ENCODE measurements at places on chromosomes 2 and 18.

GRCh38 chr2:170408461-170409163 is 230.7 kb downstream of the MYO3B start:
- no peak for DNase-seq

- DNase-seq = no peak
Observed at GRCh38 chr18:62529597-62529996, 6.8 kb downstream of the ZCCHC2 start.

- DNase-seq = no peak
Observed at GRCh38 chr18:6730416-6731221, 1.1 kb downstream of the ARHGAP28 start.

DNA sequence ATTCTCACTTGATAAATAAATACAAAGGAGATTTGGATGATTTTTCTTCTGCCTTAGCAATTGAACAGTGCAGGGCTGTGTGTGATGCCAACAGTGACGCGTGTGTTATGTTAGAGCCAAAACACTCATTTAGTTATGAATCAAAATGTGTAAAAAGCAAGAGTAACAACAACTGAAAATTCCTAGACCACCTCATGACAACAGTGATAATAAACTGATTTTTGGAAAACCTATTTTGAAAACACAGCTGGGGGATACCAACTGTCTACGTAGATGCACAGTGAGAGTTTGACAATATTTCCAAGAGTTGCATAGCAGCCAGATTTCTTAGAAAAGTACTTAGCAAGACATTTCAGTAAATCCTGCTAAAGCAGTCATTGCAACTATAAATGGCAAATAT is 323.9 kb downstream of the GALR1 start:
- DNase-seq = no peak

DNA sequence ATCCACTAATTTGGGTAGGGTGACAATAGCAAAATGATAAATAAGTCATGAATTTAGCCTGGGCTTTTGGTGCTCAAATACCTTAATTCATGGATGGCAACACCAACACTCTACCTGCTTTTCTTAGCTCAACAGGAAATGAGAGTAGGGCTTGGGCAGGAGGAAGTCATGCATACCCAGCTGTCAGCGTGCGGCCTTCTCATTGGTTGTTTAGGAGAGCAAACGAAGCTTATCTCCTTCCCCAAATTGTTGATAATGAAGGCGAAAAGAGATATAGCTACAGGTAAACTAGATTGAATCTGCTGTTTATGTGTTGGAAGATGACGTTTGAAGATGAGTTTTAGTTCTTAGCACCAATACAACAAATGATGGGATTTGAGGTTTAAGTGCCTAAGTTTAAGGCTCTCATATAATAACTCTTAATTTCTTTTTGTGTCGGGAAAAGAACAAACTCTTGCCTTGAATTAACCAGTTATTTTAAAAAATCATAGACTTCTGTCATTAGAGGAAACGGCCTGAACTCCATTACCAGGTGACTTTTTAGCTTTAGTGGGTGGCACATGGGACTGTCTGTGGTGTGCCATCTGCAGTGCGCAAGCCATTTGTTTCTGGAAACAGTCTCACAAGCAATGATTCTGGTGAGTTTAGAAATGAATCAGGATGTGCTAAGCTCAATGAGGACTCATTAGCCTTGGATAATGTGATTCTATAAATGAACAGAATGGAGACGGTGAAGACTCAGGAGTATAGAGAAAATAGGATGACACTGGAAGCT is 19.8 kb downstream of the MAP4K4 start:
- no peak for DNase-seq

- no peak for DNase-seq
Observed at GRCh38 chr2:67652679-67653078, 255.5 kb downstream of the ETAA1 start.

DNA sequence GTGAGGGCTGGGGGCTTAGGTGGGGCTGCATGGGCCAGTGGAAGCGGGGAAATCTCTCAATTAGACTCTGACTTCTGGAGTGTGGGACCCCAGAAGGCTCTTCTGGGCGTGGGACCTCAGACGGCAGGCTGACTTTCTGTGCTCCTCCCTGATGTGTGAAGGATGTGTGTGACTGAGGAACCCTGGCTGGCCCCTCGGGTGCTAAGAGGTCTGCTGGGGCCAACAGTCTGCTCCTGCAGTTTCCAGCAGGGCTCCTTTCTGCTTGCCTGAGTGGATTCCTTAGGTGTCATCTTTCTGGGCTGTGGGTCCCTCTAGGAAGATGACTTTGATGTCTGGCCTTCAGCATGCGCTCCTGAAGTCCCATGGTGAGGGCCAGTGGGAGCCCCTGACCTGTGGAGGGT is 167.5 kb downstream of the DYSF start:
- DNase-seq = no peak

GRCh38 chr18:33404244-33404873 is 36.2 kb downstream of the CCDC178 start:
- no peak for DNase-seq

DNA sequence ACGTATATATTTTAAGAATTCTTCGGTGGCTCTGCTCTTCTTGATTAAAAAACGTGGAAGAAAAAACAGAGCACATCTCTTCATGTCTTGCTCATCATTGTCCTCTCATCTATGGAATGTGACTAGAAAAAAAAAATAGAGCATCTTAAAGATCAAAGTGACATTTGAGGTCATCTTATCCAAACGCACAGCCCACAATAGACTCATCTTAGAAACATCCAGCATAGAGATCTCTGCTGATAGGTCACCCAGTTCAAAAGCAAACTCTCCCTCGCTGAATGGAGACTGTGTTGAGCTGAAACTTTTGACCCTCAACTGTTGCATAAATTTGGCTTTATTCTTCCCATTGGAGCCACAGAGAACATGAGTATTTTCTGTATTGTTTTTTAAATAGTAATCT is 65.2 kb downstream of the CMPK2 start:
- no peak for DNase-seq

GRCh38 chr2:15107137-15107536 is 454.0 kb downstream of the NBAS start:
- no peak for DNase-seq

GRCh38 chr2:174024524-174025270 is 59.5 kb upstream of the SP3 start:
- no peak for DNase-seq

- DNase-seq = no peak
Observed at GRCh38 chr18:31634331-31634713, 42.6 kb downstream of the TTR start.
